ENCODE measurements at places on chromosomes 3 and 15. TPM values are rescaled to one million over a fixed set of nuclear protein-coding genes. Genes with fewer than 3 reads are reported as not detected.

Gene MYO5A
- total RNA-seq, result 20.8 TPM

Gene C3orf62
- total RNA-seq, result 0.65 TPM

Gene C3orf70
- 2.4 TPM for total RNA-seq

Gene LRRFIP2
- 33.5 TPM for total RNA-seq

Gene CA12
- 64.3 TPM for total RNA-seq
